Heart left ventricle (tissue), 16 donors: ENCODE measurements at places on chromosomes 1 and 21. TPM values are rescaled to one million over a fixed set of nuclear protein-coding genes. Genes with fewer than 3 reads are reported as not detected.

GRCh38 chr1:42423681-42424080, 32.1 kb downstream of the ZMYND12 start:
- H3K4me3 ChIP-seq: no peak overlapping the region
- no peaks in the 10 kb centered on the region for H3K27me3 ChIP-seq
- no peaks in the 10 kb centered on the region for H3K36me3 ChIP-seq
- peaks cover 27% of the 10 kb centered on the region for H3K4me1 ChIP-seq
- no peak for DNase-seq

GRCh38 chr1:7048395-7048794, 263.1 kb downstream of the CAMTA1 start:
- no peak overlapping the region for H3K4me3 ChIP-seq
- H3K36me3 ChIP-seq: no peaks in the 10 kb centered on the region
- DNase-seq: no peak
- H3K27me3 ChIP-seq: no peaks in the 10 kb centered on the region
- H3K4me1 ChIP-seq: no peaks in the 10 kb centered on the region

- no peak for DNase-seq
- H3K36me3 ChIP-seq: no peaks in the 10 kb centered on the region
- H3K4me1 ChIP-seq: no peaks in the 10 kb centered on the region
- no peak overlapping the region for H3K4me3 ChIP-seq
- H3K27me3 ChIP-seq: no peaks in the 10 kb centered on the region
- no peak overlapping the region for H3K27ac ChIP-seq
Measured at GRCh38 chr1:117732065-117732797, 126.4 kb downstream of the TENT5C start.

- H3K36me3 ChIP-seq: no peaks in the 10 kb centered on the region
- no peak overlapping the region for H3K27ac ChIP-seq
- peaks cover 48% of the 10 kb centered on the region for H3K27me3 ChIP-seq
- peaks cover 15% of the 10 kb centered on the region for H3K4me1 ChIP-seq
- no peak overlapping the region for H3K4me3 ChIP-seq
Measured at GRCh38 chr1:118979754-118980575, 8.2 kb downstream of the TBX15 start.

DNA sequence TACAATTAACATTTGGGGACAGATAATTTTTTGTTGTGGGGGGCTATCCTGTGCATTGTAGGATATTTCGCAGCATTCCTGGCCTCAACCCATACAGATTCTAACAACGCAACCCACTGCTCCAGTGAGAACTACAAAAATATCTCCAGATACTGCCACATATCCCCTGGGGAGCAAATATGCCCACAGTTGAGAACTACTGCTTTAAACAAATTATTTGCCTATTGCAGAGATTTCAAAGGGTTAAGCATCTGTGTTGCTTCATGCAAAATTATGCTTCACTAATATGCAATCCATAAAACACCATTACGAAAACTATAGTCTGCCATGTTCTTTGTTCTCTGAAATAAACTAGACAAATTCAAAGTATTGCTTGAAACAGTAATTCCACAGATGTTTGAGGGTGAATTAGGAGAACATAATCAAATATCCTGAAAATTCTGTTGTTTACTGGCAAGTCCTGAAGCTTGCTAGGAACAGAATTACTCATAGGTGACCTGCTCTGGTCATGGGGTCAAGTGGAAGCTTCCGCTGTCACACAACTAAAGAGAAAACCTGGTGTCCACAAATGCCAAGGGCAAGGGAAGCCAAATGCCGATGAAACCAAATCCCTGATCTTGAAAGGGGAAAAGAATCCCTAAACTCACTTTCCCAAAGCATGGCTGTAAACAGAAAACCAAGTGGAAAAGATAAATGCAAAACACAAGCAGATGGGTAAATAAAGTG, 149.4 kb downstream of the RERE start:
- H3K4me1 ChIP-seq: peaks cover 10% of the 10 kb centered on the region
- no peak overlapping the region for H3K4me3 ChIP-seq

The RGS2 gene
- total RNA-seq: 9.4 TPM
